Stimulated activated CD4-positive, alpha-beta T cell treated with anti-CD3 and anti-CD28 coated beads, Interleukin-12 subunit alpha, Interleukin-12 subunit beta, amount 100 ng/mL, for 4 hours (primary cell): ENCODE measurements at places on chromosomes 13 and 19.

DNA sequence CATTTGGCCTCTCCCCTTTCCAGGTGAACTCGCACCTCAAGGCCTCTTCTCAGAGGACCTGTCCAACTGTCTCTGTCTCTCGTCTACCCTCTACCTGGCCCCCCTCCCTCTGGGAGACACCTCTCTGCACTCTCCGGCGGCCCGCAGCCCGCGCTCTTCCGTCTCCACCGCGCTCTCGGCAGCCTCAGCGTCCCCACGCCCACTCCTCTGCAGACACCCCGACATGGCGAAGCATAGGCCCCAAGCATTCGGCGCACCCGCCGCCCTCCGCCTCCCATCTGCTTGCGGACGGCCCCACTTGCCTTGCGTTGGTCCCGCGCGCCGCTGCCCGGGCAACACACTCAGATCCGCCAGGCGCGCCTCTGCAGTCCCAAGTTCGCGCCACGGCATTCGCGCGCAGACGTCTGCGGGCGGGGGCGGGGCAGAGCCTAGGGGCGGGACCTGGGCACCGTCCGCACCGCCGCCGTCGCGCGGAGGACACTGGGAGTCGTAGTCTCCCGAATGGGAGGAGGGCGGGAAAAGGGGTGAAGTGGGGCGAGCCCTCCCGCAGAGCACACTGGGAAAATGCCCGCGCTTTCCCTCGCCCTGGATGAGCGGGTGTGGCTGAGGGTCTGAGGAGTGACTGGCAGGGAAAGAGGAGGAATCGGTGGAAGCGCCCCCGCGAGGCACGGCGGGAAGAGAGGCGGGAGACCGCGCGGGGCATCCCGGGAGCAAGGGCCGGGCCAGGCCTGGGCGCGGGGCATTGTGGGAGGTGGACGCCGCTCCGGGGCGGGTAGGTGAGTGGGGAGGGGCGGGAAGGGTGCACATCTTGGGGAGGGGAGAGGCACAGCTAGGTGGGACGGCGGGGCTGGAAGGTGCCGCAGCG lies at the start of the genes LIG1 and ZSWIM9:
TSS of gene LIG1 (minus strand) at position 406 of the 865 bp plus-strand sequence. CDS start 4,778 bp downstream, outside the sequence.
TSS of gene ZSWIM9 (plus strand) at position 742 of the 865 bp plus-strand sequence. CDS start 1,123 bp downstream, outside the sequence.
- DNase-seq, result peak; percentile 88

GRCh38 chr19:29645491-29645867 lies 19.8 kb upstream of the PLEKHF1 start:
- DNase-seq, result no peak

GRCh38 chr19:27824108-27824507 lies 1388.8 kb downstream of the UQCRFS1 start:
- no peak for DNase-seq

- no peak for DNase-seq
Measured at GRCh38 chr19:3554254-3555083, 2.9 kb downstream of the MFSD12 start.

- DNase-seq, result no peak
Measured at GRCh38 chr19:15015946-15016542, 33.2 kb upstream of the CASP14 start.

- DNase-seq, result no peak
Measured at GRCh38 chr13:54029226-54029625, 1000.6 kb downstream of the OLFM4 start.

DNA sequence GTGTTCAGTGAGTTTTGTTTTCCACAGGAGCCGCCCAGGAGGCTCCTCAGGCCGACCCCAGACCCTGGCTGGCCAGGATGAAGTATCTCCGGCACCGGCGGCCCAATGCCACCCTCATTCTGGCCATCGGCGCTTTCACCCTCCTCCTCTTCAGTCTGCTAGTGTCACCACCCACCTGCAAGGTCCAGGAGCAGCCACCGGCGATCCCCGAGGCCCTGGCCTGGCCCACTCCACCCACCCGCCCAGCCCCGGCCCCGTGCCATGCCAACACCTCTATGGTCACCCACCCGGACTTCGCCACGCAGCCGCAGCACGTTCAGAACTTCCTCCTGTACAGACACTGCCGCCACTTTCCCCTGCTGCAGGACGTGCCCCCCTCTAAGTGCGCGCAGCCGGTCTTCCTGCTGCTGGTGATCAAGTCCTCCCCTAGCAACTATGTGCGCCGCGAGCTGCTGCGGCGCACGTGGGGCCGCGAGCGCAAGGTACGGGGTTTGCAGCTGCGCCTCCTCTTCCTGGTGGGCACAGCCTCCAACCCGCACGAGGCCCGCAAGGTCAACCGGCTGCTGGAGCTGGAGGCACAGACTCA lies 12.9 kb downstream of the B3GNT3 start:
- no peak for DNase-seq

- no peak for DNase-seq
Measured at GRCh38 chr19:18190278-18190677, 2.7 kb upstream of the MPV17L2 start.

- DNase-seq, result no peak
Measured at GRCh38 chr13:99331881-99332293, 24.7 kb upstream of the GPR183 start.

GRCh38 chr19:23868630-23869029 lies 46.1 kb upstream of the ZNF726 start:
- DNase-seq, result no peak

DNA sequence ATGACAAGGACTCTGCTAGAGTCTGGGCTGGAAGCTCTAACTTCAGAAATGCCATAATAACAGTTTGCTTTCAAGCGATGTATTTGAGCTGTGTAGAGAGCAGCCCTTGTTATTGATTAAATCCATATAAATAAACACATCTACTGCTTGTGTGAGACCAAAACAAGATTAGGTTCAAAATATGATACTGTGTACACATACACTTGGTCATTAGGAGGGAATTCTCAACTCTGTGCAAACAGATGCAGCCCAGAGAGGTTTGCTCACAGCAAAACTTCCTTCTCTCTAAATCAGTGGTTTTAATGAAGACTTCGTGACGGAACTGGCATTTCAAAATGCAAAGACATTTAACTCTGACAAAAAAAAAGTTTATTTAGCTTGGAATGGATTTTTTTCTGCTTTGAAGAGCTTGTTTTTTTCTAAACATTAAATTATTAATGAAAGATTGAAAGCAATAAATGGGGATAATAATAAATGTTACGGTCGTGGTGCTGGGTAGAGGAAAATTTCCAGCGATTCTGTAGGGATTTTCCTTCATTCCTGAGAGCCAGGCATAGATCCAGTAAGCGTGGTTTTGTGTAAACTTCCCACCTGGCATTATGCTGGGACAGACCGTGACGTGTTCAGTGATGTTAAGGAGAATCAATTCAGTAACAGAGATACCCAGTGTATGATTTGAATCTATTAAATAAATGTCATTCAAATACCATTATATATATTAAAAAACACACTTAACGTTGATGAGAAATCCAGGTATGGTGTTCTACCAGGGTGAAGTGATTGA lies 213.7 kb downstream of the TEX29 start:
- no peak for DNase-seq

DNA sequence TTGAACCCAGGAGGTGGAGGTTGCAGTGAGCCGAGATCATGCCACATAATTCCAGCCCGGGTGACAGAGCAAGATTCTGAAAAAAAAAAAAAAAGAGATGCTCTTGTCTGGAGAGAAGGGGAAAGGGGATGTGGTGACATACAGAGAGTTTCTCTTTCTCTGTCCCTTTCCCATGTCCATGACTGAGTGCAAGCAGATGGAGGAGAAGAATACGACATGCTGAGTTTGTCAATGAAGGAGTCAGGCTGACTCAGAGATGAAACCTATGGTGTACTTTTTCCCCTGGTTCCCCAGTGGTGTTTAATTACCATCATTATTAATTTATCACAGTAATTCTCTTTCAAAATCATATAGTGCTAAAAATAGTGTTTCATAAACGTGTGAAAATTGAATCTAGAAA lies 448.8 kb downstream of the FOXO1 start:
- DNase-seq, result no peak

DNA sequence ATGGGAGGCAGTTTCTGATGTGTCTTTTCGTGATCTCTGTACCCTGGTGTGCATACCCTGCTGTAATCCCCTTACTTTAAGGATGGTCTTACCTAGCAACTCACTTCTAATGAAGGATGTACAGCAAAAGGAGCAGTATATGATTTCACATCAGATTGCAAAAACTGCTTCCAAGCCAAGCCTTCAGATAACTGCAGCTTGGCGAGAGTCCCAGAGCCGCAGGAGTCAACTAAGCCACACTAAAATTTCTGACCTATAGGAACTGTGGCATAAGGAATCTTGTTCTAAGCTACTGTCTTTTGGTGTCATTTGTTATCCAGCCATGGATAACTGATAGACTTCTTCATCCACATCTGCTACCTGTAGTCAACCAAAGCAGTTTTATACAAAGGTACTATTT lies 496.7 kb downstream of the GPC6 start:
- no peak for DNase-seq

DNA sequence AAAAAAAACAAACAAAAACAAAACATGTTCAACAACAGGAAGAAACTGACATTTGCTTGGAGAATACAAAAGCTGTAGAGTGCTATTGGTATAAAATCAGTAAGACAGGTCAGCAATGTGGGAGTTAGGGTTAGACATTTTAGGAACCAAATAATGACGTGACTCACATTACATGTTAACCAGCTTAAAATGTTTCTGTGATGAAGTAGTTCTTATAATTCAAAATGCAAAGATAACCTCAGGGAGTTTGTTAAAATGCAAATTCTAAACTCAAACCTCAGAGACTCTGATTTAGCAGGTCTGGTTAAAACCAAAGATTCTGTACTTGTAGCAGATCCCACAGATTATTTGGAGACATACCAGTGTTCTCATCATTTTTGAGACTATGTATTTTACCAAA lies 549.4 kb upstream of the SLITRK1 start:
- no peak for DNase-seq

- no peak for DNase-seq
Measured at GRCh38 chr13:33937373-33938098, 119.6 kb downstream of the RFC3 start.

GRCh38 chr19:4582980-4583842 lies 23.7 kb upstream of the SEMA6B start:
- no peak for DNase-seq

DNA sequence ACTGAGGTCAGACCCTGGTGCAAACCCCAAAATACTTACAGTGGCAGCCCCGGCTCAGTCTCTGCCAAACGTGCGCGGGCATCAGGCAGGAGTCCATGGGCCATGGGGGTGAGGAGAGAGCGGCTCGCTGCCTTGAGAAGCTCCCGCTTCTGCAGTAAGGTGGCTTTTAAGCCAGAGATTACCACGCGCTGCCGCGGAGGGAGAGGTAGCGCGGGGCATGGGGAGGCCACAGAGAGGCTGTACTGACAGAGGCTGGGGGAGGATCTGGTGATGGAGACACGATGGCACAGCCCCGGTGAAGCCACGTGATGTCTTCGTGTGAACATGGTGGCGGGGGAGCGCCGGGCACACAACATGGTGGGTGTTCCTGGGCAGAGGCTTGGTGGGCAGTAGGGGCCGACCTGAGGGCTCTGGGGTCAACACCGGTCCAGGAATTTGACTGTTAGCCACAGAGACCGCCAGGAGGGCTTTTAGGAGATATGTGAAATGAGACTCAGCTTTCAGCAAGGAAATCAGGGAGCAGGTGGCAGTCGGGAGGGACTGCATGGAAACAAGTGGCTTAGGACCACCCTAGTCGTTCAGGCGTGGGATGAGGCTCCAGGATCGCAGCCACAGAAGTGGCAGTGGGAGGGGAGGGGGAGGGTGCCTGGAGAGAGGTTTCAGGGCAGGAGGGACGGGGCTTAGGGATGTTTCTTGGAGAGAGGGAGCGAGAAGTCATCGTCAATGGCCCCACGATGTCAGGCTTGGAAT lies 24.1 kb downstream of the MCF2L start:
- DNase-seq, result no peak

GRCh38 chr19:47651691-47652090 lies 42.8 kb downstream of the BICRA start:
- no peak for DNase-seq

GRCh38 chr13:106500445-106500844 lies 35.0 kb downstream of the EFNB2 start:
- DNase-seq, result no peak

DNA sequence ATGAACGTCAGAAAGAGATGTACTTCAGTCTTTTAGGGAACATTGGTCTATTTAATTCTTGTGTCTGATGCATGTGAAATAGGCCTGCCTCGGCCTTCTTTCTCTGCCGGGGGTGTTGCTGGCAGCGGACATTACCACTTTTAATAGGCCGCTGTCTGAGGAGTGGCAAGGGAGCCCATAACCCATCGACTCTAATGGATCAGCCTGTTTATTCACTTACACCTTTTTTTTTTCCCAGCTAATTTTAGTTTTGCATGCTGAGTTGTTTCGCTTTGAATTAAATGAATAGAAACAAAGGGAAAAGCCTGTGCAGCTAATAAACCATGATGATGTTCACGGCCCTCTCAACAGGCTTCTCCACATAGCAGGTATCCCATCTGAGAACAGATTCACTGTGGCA lies 78.4 kb downstream of the KCTD15 start:
- DNase-seq, result no peak

DNA sequence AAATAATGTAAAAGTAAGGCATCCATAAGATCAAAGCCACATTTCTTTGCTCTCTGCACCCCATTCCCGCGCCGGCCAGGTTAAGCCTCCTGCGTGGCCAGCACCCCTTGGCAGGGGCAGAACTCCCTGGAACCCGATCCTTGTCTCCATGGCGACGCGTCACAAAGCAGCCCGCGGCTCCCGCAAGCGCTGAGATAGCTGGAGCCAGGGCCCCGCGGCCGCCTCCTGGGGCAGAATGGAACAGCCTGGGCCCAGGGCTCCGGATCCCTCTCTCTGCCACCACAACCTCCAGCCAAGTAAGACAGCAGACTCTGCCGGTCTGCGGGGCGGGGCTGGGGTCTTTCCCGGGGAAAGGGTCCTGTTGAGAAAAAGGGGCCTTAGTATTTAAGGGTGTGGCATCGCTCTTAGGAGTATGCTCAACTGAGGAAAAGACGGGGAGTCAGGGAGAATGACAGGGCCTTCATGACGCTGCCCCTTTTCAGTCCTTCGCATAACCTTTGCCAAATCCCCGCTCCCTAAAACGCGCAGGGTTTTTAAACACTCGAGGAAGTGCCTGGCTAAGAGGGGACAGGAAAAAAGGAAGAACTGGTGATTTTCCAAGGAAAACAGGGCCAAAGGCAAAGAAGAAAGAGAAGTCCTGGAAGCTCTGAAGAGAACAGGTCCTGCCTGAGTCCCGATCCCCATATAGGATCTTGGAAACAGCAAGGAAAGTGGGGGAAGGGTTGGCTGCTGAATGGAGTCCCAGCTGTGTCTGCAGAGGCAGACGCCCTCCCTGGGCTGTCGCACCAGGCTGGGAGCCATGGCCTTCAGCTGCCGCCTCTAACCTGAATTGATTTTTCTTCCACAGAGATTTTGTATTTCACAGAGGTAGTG lies at the start of gene TEX26:
TSS of gene TEX26 (plus strand) at position 176 of the 873 bp plus-strand sequence. CDS start at position 236, 60 bp downstream.
- no peak for DNase-seq

- DNase-seq, result no peak
Measured at GRCh38 chr13:103640606-103641005, 574.4 kb upstream of the SLC10A2 start.

GRCh38 chr19:47380559-47380958 lies 31.4 kb downstream of the DHX34 start:
- no peak for DNase-seq

- DNase-seq, result no peak
Measured at GRCh38 chr19:17379221-17379631, 2.1 kb upstream of the PLVAP start.

GRCh38 chr13:96780105-96780504 lies 214.2 kb downstream of the OXGR1 start:
- DNase-seq, result no peak
